ENCODE measurements at places on chromosomes 12 and 14.

- no peak overlapping the region for H3K27ac ChIP-seq
- peaks cover 2% of the 10 kb centered on the region for H3K4me1 ChIP-seq
- no peaks in the 10 kb centered on the region for H3K27me3 ChIP-seq
- no peaks in the 10 kb centered on the region for H3K36me3 ChIP-seq
- H3K4me3 ChIP-seq: no peak overlapping the region
Measured at GRCh38 chr14:50318031-50318626, 6.0 kb downstream of the DMAC2L start.

GRCh38 chr12:40953076-40953475, 235.0 kb upstream of the PDZRN4 start:
- H3K4me3 ChIP-seq: no peak overlapping the region
- DNase-seq: no peak
- H3K27me3 ChIP-seq: no peaks in the 10 kb centered on the region
- no peaks in the 10 kb centered on the region for H3K4me1 ChIP-seq

DNA sequence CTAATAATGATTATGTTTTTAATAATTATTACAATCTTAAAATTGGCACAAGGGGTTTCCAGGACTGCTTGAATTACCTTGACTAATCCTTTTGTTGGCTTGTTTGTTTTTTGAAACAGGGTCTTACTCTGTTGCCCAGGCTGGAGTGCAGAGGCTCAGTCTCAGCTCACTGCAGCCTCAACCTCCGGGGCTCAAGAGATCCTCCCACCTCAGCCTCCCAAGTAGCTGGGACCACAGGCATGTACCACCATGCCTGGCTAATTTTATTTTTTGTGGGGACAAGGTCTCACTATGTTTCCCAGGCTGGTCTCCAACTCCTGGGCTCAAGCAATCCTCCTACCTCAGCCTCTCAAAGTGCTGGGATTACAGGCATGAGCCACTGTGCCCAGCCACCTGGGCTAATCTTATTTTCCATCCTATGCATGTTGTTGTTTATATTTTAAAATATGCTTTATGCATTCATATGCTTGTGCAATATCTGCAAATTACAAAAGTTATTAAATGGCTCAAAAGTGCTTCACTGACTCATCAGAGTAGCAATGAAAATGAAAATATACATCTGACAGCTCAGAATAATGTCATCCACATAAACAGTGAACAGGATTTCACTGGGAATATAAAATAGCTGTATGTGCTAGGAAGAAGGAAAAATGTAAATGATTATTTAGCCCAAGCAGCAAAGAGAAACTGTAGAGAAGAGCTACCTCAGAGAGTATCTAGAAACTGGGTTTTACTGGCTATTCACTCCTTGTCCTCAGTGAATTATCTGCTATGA, 24.8 kb upstream of the PLEKHG6 start:
- no peak for DNase-seq
- H3K4me1 ChIP-seq: no peaks in the 10 kb centered on the region
- H3K27me3 ChIP-seq: no peaks in the 10 kb centered on the region
- no peak overlapping the region for H3K27ac ChIP-seq
- H3K4me3 ChIP-seq: no peak overlapping the region
- no peaks in the 10 kb centered on the region for H3K36me3 ChIP-seq

GRCh38 chr14:69260861-69261564, 1.1 kb downstream of the GALNT16 start:
- no peaks in the 10 kb centered on the region for H3K36me3 ChIP-seq
- peaks cover 6% of the 10 kb centered on the region for H3K27me3 ChIP-seq
- DNase-seq: no peak
- peaks cover 29% of the 10 kb centered on the region for H3K4me1 ChIP-seq
- no peak overlapping the region for H3K4me3 ChIP-seq
- H3K27ac ChIP-seq: no peak overlapping the region

DNA sequence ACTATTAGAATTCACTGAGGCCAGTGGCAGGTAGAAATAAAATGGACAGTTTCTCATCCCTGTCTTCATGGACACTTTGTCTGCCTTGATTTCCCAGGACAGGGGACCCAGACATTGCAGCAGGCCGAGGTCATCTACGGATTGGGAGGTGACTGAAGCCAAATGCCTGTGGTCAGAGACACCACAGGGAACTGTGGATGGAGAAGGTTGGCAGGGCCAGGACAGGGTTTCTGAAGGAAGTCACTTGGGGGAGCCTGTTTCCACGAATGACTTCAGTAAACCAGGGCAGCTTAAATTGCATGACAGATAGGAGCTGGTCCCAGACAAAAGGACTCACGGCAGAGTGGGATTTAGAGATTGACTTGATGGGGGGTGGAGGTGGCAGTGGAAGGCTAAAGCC, 224.9 kb downstream of the NTF3 start:
- no peaks in the 10 kb centered on the region for H3K4me1 ChIP-seq
- H3K36me3 ChIP-seq: no peaks in the 10 kb centered on the region
- no peaks in the 10 kb centered on the region for H3K27me3 ChIP-seq
- H3K27ac ChIP-seq: no peak overlapping the region
- no peak for DNase-seq

- H3K4me1 ChIP-seq: peaks cover 33% of the 10 kb centered on the region
- no peaks in the 10 kb centered on the region for H3K36me3 ChIP-seq
- no peak overlapping the region for H3K27ac ChIP-seq
- no peak overlapping the region for H3K4me3 ChIP-seq
- DNase-seq: no peak
Measured at GRCh38 chr14:91119556-91120311, 5.9 kb downstream of the DGLUCY start.

DNA sequence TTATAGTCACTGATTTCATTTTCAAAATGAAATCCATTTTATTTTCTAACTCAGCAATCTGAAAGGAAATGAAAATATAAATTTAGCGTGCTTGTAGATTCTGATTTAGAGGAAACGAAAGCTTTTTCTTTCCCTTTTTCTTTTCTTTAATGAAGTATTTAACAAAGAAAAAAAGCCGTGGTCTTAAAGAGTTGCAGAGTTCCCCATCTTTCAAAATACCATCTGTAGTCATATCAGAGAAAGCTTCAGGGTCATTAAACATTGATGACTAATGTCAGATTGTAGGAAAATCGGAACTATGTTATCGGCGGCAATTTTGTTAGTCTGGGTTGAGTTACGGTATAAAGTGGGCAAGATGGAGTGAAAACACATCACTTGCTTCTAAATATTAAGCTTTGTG, 32.3 kb downstream of the DRAM1 start:
- H3K36me3 ChIP-seq: peaks cover 1% of the 10 kb centered on the region
- no peaks in the 10 kb centered on the region for H3K4me1 ChIP-seq
- H3K4me3 ChIP-seq: no peak overlapping the region
- no peaks in the 10 kb centered on the region for H3K27me3 ChIP-seq

DNA sequence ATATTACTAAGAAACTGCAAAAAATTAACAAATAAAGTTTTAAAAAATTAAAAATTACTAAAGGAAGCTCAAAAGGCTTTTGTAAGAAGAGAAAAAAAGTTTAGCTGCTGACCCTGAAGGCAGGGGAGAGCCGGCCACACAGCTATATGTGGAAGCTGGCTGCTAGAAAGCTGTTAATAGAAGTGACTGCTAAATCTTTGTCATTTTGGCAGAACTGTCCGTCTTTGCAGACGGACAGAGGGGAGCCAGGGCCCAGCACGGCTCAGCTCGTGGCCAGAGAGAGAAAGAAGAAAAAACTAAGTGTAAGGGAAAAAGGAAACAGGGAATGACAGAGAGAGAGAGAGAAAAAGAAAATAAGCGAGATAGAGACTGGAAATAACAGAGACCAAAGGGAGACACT, 27.9 kb downstream of the PRMT8 start:
- H3K4me1 ChIP-seq: no peaks in the 10 kb centered on the region
- H3K27me3 ChIP-seq: no peaks in the 10 kb centered on the region
- no peak overlapping the region for H3K4me3 ChIP-seq
- H3K27ac ChIP-seq: no peak overlapping the region
- H3K36me3 ChIP-seq: no peaks in the 10 kb centered on the region

- H3K27me3 ChIP-seq: no peaks in the 10 kb centered on the region
- H3K36me3 ChIP-seq: no peaks in the 10 kb centered on the region
- DNase-seq: no peak
- no peak overlapping the region for H3K4me3 ChIP-seq
- H3K27ac ChIP-seq: no peak overlapping the region
- H3K4me1 ChIP-seq: peaks cover 16% of the 10 kb centered on the region
Measured at GRCh38 chr14:101814934-101815333, 53.4 kb downstream of the PPP2R5C start.

- DNase-seq: no peak
- H3K4me1 ChIP-seq: peaks cover 3% of the 10 kb centered on the region
- H3K27me3 ChIP-seq: no peaks in the 10 kb centered on the region
- H3K36me3 ChIP-seq: no peaks in the 10 kb centered on the region
- no peak overlapping the region for H3K4me3 ChIP-seq
- H3K27ac ChIP-seq: no peak overlapping the region
Measured at GRCh38 chr14:89728964-89729363, 225.6 kb downstream of the EFCAB11 start.

Measured in liver (tissue), 10 donors.